ENCODE measurements at places on chromosomes 13 and 19.

- DNase-seq: no peak
Observed at GRCh38 chr19:13623716-13624710, 117.7 kb upstream of the CACNA1A start.

GRCh38 chr19:16146112-16146511 lies 2.6 kb downstream of the HSH2D start:
- no peak for DNase-seq

- DNase-seq: no peak
Observed at GRCh38 chr13:69020120-69020519, 1087.5 kb upstream of the ATXN8OS start.

GRCh38 chr13:20217168-20217567 lies 15.0 kb downstream of the GJB6 start:
- no peak for DNase-seq

- DNase-seq: no peak
Observed at GRCh38 chr19:17255150-17255621, 9.4 kb downstream of the USHBP1 start.

DNA sequence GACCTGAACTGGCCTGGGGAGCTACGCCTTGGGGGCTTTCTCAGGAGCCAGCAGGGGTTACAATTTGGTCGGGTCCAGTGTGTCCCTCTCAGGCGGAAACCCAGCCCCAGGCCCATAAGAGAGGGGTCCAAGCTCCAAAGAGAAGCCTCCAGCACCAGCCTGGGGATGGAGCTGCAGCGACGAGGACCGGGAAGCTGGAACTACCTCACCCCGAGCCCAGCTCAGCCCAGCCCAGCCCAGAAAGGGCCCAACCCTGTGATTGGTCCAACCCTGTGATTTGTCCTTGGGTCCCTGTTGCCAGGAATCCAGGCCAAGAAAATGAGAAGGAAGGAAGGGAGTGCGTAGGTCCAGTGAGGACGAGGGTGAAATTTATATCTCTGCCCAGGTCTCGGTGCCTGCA lies 24.1 kb downstream of the CLEC4M start:
- DNase-seq: peak; percentile 32
